ENCODE measurements at places on chromosomes 3 and 15.
A peak's percentile ranks its signal among the peaks of the same experiment; 100 is the strongest.

GRCh38 chr3:45067486-45067885, 41.4 kb downstream of the CLEC3B start:
- no peak for DNase-seq

- no peak for DNase-seq
These were observed 60.2 kb downstream of the PIAS1 start for GRCh38 chr15:68114356-68114755.

- peak; percentile 34 for DNase-seq
These were observed 205.6 kb upstream of the DPH6 start for GRCh38 chr15:35751413-35752133.

GRCh38 chr3:43497905-43498365, 123.9 kb downstream of the ANO10 start:
- DNase-seq: no peak

DNA sequence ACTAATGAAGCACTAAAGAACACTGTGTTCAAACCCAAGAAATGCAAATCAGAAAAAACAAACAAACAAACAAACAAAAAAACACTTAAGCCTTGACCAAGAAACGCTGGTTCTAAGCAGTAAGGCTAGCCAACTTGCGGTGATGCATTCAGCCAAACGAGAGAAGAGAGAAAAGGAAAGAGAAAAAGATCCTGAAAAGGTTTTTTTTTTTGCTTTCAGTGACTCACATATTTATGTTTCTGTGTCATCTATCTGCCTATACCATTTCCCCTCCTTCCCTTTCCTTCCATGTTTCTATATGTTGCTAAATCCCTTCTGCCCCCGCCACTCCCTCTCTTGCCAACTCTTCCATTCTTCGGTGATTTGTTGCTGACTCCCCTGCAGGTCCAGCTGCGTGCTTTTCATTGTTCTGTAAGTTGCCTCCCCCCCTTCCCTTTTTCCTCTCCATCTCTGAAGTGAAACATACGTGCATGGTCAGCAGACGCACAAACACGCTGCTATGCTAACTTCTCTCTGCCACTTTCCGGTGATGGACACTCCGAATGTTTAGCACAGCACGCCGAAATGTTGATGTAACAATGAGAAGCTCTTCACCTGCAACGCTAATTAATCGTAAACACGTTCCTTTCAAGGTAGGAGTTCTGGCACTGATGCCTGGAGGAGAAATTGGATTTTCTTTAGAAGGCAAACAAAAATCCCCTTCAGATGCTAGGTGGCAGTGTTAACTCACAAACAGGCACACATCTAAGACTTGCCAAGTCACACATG, 154.4 kb downstream of the TUSC7 start:
- no peak for DNase-seq

- no peak for DNase-seq
These were observed 90.6 kb upstream of the TSC22D2 start for GRCh38 chr3:150317469-150317868.

- no peak for DNase-seq
These were observed 20.3 kb downstream of the SHOX2 start for GRCh38 chr3:158085931-158086330.

DNA sequence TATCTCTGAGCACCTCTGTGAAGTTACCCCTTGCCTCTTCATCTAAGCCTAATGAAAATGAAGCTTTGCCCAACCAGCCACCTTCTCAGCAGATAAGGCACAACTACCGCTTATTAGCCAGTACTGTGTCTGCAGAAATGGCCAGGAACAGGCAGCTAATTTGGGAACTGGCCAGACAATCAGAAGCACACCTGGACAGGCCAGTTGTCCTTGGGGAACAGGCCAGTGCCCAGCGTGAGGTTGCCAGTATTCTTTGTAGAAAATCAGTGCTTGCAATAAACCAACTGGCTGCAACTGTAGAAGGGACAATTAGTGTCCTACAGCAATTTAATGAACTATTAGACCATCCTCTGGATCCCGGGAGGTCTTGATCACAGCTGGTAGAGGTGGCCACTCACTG, 10.4 kb upstream of the TMEM87A start:
- DNase-seq: no peak

GRCh38 chr3:11370966-11371365, 98.8 kb downstream of the ATG7 start:
- no peak for DNase-seq

Measured in gastrocnemius medialis (tissue), 4 donors.